ENCODE measurements at places on chromosomes 3 and 15. TPM values are rescaled to one million over a fixed set of nuclear protein-coding genes. Genes with fewer than 3 reads are reported as not detected.

The DZIP1L gene
- 4.6 TPM for total RNA-seq

The MB21D2 gene
- total RNA-seq = 3.7 TPM

DNA sequence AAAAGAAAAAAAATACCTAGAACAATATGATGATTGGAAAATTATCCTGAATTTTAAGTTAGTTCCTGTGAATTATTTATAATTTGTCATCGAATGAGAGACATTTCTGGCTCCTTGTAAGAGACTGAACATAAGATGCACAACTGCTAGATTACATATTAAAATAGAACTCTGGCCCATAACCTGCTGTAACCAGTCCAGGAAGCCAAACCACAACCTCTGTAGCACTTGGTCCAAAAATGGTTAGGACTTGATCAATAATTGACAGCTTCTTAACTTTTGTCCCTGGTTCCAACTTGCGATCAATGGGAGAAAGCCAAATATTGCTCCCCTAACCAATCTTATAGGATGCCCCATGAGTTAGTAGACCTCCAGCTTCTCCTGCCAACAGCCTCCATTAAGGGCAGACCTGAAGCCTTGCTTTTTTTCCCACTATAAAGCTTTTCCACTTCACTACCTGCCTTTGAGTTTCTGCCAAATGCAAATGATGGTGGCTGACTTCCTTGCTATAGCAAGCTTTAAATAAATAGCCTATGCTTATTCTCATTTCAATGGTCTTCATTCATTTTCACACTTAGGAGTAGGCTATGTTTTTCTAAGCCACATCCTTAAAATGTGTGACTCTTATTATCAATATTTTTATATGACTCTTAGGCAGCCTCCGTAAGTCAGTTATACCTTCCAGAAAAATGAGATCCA is 224.0 kb upstream of the ARHGEF26 start:
- no peak for DNase-seq

DNA sequence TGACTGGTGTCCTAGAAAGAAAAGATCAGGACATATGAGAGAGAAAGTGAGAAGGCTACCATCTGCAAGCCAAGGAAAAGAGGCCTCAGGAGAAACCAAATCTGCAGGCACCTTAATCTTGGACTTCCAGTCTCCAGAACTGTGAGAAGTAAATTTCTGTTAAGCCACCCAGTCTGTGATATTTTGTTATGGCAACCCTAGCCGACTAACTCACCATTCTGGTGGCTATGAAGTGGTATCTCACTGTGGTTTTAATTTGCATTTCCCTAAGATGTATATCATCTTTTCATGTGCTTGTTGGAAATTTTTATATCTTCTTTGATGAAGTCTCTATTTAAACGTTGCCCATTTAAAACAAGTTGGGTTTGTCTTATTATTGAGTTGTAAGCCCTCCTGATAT is 40.6 kb downstream of the ILDR1 start:
- DNase-seq = no peak

DNA sequence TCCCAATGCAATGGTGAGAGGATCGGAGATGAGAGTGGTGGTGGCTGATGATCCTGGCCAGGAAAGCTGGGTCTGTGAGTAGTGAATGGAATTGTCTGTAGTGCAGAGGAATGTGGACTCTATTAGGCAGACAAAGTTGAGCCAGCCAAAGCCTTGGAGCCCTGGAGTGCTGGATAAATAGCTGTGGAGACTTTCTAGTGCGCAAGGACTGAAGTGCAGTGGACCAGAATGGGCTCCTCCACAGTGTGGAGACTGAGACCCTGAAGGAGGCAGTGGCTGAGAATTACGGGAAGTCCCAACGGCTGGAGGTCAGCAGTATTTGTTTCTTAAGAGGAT is 874 bp downstream of the ZNF662 start:
- DNase-seq = no peak

DNA sequence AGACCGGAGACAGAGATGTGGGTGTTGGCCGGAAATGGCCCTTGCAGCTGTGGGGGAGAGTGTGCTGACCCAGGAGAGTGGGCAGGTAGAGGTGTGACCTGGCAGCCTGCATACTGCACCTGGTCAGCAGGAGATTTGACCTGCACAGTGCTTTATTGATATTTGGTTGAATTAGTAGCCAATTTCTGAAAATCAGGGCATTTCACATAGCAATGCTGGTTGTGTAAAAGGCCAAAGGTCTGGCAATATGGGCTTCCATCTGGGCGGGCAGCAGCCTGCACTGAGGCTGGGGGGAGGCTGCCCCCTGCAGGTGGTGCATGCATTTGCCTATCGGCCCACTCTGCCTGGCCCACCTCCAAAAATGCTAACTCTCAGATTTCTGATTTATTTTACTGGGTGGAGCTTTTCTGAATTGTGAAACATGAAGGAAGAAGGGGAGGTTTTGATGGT is 9.4 kb upstream of the MGLL start:
- no peak for DNase-seq

DNA sequence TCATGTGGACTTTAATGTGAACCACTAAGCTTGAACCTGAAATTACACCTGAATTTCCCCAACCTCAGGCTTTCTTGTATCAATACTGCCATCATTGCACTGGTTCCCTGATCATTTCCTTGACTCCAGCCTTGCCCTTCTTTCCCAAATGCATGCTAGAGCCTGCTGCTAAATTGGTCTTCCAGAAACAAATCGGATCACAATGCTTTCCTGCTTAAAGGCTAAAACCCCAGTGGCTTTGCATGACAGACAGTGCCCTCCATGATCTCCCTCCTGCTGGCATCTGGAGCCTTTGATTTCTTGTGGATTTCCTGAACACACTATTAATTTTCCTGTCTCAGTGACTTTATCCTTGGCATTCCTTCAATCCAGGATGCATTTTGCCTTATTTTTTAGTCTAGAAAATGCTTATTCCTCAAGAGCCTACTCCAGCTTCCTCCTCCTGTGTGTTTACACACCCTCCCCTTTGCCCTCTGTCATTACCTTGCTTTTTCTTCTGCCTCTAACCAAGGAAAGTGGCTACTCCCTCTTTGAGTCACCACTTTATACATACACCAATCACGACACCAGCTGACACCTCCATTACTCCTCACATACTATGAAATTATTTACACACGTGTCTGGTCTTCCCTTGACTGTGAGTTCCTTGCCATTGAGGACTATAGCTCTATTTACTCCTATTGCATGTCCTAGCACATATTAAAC is 214.6 kb downstream of the KCNAB1 start:
- DNase-seq = no peak

DNA sequence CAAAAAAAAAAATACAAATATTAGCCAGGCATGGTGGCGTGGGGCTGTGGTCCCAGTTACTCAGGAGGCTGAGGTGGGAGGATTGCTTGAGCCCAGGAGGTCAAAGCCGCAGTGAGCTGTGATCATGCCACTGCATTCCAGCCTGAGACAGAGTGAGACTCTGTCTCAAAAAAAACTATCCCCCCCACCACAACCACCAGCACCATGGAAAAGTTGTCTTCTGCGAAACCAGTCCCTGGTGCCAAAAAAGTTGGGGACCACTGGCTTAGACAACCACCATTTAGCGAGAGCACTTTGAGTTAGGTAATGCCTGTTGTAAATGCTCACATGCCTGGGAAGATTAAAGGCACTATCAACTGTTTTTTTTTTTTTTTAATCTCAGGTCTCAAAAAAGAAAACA is 15.4 kb downstream of the ARHGAP31 start:
- no peak for DNase-seq

GRCh38 chr3:178088963-178089362 is 447.3 kb upstream of the KCNMB2 start:
- DNase-seq = no peak

DNA sequence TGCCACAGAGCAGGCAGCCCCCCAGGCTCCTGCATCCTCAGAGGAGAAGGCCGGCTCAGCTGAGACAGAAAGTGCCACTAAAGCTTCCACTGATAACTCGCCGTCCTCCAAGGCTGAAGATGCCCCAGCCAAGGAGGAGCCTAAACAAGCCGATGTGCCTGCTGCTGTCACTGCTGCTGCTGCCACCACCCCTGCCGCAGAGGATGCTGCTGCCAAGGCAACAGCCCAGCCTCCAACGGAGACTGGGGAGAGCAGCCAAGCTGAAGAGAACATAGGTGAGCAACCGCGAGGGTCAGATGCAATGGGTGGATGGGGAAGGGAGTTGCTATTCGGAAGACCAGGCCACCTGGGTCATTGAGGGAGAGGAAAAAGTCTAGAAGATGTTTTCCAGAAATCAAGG is 53.0 kb downstream of the GAP43 start:
- no peak for DNase-seq

Data from right atrium auricular region (tissue), 2 donors.